Activated CD4-positive, alpha-beta memory T cell treated with anti-CD3 and anti-CD28 coated beads for 36 hours (primary cell): ENCODE measurements at places on chromosomes 12 and 14.

- DNase-seq: no peak
These were observed 15.2 kb upstream of the FOXN3 start for GRCh38 chr14:89432226-89432625.

GRCh38 chr12:26825459-26826016 lies 7.5 kb downstream of the ITPR2 start:
- DNase-seq: no peak

DNA sequence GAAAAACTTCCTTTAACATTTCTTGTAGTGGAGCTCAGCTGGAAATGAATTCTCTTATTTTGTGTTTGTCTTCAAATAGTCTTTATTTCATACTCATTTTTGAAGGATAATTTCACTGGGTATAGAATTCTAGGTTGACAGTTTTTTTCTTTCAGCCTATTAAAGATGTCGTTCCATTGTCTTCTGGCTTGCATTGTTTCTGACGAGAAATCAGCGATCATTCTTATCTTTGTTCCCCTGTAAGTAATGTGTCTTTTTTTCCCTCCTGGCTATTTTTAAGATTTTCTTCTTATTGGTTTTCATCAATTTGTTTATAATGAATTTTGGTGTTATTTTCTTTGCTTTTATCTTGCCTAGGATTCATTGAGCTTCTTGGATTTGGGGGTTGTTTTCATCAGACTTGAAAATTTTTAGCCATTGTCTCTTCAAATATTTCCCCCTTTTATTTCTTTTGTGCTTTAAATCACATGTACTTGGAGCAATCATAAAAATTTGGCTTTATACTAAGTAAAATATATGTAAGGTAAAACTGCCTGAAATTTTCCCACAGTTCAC lies 89.4 kb downstream of the UNC79 start:
- no peak for DNase-seq

GRCh38 chr14:24339284-24340151 lies at the start of gene RIPK3:
RIPK3 (minus strand) TSS chr14:24339991; CDS start chr14:24339826, 165 bp downstream.
- peak; percentile 82 for DNase-seq

GRCh38 chr14:72844524-72844923 lies 49.4 kb downstream of the DPF3 start:
- no peak for DNase-seq

DNA sequence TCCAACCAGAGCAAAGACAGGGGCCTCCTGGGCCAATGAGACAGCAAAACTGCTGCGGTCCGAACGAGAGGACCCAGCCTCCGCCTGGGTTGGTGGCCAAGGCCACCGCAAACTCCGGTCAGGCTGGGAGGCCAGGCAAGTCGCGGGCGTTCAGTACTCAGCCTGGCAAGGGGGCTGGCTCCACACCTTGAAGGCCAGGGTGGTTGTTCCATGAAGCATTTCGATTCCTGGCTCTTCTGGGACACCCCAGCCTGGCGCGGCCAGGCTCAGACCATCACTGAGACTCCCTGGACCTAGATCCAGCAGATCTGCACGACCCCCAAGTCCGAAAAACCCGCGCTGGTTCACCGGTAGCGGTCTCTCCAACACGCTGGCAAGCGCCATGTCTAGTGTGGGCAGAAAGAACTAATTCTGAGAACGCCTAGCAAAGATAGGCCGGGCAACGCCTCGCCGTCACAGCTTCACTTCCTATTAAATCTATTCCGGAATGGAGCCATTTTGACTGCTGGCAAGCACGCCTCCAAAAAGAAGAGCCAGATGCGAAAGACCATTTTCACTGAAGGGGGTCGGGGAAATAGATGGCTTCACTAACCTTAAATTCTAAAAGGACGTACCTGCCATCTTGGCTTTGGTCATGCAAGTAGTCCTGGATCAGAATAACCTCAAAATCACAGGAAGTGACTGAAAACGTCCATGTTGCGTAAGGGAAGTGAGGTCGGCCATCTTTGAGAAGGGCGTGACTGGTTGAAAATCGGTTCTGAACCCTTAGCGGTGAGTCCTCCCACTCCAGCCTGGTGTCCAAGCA lies at the start of gene PSMB5:
Gene PSMB5, minus strand, starts transcription at position 403 of the 805 bp plus-strand sequence. Its CDS starts 19 bp downstream, at position 384.
- peak; percentile 94 for DNase-seq

GRCh38 chr12:49334681-49335080 lies 2.3 kb downstream of the C1QL4 start:
- no peak for DNase-seq

GRCh38 chr14:70642303-70643235 lies 853 bp downstream of the TTC9 start:
- DNase-seq: peak; percentile 59

GRCh38 chr14:73761618-73762355 lies 47.6 kb upstream of the PNMA1 start:
- DNase-seq: peak; percentile 71

DNA sequence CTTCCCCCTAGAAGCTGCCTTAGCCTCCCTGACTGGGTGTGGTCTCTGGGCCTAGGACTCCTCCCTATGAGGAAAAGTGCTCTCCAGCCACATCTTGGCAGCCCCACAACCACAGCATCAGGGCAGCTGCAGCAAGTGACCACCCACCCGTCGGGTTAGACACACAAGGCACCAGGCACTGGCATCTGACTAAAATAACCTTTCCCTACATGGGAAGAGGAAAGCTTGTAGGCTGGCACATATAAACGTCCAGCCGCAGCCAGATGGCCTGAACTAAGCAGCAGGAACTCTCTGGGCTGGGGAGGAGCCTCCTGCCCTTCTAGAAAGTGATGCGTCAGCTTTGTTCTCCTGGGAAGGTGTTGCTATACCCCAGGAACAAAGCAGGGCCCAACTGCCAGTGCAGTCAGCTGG lies 328.7 kb downstream of the DPF3 start:
- no peak for DNase-seq

- no peak for DNase-seq
These were observed 20.3 kb upstream of the FOXG1 start for GRCh38 chr14:28746247-28746646.

DNA sequence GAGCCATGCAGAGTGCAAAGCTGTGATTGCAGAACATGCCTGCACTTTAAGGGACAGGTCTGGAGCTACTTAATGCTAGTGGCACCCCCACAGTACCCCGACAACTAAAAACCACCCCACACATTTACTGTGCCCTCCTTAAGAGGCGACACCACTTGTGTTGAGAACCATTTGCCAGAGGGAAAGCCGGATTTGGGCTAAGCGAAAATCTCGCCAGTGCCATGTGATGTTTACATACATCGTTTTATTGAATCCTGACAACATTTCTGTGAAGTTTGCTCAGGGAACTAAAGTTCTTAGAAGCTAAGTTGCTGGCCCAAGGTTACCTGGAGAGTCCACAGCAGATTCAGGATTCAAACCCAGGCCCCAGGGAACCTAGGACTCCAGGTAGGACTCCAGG lies 119.0 kb upstream of the FKBP4 start:
- DNase-seq: no peak

DNA sequence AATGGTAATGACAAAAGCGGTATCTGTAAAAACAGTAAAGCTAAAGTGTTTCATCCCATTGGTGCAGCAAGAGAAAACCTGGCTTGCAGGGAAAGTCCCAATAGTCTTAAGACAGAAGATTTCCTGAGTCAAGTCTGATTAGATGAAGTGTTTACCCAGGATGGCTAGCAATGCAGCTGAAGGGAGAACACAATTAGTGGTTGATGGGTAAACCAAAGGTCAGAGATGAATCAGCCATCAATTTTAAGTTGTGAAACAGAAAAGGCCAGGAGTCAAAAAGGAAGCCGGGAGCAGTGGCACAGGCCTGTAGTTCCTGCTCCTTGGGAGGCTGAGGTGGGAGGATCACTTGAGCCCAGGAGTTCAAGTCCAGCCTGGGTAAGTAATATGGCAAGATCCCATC lies 52.6 kb downstream of the SEC23A start:
- no peak for DNase-seq

GRCh38 chr12:55188974-55189556 lies 31.8 kb upstream of the OR10A7 start:
- no peak for DNase-seq

GRCh38 chr14:104726600-104727451 lies 2.8 kb downstream of the ADSS1 start:
- no peak for DNase-seq

- DNase-seq: no peak
These were observed 267.6 kb upstream of the PRICKLE1 start for GRCh38 chr12:42857106-42857505.

DNA sequence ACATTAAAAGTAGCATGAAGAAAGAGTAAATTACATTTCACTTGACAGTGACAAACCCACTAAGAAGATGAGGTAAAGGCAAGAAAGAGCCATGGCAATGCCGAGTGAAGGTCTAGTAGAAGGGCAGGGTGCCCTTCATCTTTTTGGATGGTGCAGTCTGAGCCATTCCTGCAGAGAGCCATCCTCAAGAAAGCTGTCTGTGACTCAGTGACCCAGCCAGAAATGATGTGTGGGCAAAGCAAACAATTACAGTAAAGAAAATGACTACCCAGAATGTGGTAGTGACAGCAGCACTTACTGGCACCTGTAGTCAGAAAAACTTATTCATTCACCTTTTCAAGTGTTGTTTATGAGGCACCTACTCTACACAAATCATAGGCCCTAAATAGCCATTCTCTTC lies 281.7 kb downstream of the DUSP6 start:
- peak; percentile 69 for DNase-seq

- no peak for DNase-seq
These were observed 193.0 kb downstream of the C12orf50 start for GRCh38 chr12:87836190-87836589.

DNA sequence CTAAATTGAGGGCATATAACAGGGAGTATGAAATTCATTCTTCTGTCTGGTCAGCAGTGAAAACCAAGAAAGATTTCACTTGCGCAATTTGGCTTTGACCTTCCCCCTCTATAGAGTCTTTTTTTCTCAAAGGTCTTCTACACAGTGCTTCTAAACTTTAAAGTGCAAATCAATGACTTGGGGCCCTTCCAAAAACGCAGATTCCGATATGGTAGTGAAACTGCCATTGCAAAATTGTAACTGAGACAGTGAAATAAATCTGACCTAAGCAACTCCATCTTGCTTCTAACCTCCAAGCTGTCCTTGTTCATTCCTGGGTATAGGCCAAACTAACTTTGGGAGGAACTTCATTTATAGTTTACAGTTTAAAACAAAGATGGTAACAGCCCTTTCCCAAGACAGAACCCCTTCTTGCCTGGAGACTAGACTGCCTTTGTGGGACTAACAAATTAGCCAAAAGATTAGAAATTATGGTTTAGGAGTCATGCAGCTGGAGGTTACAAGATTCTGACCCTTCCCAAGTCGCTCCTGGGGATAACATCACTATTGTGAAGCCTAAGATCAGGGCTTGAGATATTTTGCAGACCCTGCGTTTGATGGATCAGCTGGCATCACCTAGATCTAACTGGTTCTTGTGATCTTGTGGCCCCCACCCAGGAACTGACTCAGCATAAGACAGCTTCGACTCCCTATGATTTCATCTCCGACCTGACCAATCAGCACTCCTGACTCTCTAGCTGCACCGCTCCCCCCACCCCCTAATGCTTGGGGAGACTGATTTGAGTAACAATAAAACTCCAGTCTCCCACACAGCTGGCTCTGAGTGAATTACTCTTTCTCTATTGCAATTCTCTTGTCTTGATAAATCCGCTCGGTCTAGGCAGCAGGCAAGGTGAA lies 5.0 kb downstream of the SLC25A21 start:
- no peak for DNase-seq

DNA sequence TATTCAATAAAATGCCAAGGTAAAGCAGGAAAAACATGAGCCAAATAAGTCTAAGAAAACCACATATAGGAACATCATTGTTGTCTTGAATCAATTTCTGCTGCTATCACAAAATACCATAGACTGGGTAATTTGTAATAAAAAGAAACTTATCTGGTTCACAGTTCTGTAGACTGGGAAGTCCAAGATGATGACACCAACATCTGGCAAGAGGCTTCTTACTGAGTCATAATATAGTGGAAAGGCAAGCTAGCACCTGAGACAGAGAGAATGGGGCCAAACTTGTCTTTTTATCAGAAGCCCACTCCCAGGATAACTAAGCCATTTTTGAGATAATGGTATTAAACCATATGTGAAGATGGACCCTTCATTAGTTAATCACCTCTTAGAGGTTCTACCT lies 975.9 kb downstream of the FLRT2 start:
- no peak for DNase-seq

DNA sequence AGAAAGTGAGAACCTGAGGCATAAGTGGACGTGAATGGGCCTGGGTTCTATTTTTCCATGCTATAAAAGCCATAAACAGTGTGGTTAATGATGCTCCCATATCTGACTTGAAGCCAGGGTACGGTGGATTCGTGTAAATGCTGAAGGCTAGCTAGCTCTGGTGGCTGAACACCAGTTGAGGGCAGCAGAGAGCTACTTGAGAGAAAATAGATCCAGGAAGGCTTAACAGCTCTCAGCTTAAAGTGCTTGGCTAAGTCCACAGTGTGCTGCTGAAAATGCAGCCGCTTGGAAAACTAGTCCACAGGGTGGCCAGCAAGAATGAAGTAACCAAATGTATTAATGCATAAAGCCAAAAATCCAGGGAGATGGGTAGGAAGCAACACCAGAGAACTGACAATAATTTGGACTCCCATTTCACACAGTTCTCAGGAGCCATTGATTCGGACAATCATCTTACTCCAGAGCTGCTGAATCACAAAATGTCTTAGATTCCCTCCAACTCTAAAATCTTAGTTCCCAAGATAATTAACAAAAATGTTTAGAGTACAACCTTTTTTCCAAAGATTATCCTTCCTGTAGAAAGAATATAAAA lies 15.0 kb upstream of the FOXG1 start:
- DNase-seq: peak; percentile 20

GRCh38 chr14:31069343-31069742 lies 43.2 kb upstream of the STRN3 start:
- DNase-seq: no peak

DNA sequence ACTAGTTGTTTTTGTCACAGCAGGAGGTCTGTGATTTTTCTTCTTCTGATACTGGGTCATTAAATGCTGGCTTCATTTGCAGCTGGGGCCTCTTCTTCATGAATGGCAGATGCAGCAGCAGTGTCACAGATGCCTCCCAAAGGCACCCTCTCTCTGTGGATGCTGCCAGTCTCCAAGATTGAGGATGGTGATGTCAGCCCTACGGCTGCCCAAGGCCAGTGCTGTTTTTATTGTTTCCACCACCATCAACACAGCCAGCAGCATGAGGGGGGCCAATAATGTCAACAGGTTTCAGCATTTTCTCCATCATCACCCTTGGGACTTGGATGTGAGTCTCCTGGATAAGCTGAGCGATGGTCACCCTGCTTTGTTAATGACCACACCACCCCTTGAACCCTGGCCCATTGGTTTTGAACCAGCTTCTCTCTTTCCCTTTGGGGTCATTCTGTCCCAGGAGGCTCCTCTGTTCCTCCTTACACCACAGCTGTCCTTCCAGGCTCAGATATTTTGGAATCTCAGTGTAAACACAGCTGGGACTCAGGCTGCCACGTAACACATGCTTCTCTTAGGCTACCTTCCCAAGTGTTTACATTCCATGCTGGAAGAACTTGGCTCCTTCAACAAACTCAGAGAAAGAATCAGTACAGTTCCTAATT lies 151.7 kb upstream of the DDHD1 start:
- DNase-seq: no peak

- DNase-seq: no peak
These were observed 140.3 kb downstream of the GCH1 start for GRCh38 chr14:54762296-54762695.
